ENCODE measurements at places on chromosomes 12 and 14. TPM values are rescaled to one million over a fixed set of nuclear protein-coding genes. Genes with fewer than 3 reads are reported as not detected.

The KRT72 gene
- total RNA-seq: 0.17 TPM

The OVCH1 gene
- not detected for total RNA-seq

The TBX5 gene
- 0.10 TPM for total RNA-seq

The HVCN1 gene
- 0.15 TPM for total RNA-seq

The CCDC197 gene
- total RNA-seq: not detected

The GLIPR1L2 gene
- total RNA-seq: 0.44 TPM

The DLGAP5 gene
- total RNA-seq: 72.8 TPM

The LMO3 gene
- 0.34 TPM for total RNA-seq

The DDN gene
- total RNA-seq: 8.1 TPM

All from HCT116 (cell line).